ENCODE measurements at places on chromosomes 13 and 19. TPM values are rescaled to one million over a fixed set of nuclear protein-coding genes. Genes with fewer than 3 reads are reported as not detected.

DNA sequence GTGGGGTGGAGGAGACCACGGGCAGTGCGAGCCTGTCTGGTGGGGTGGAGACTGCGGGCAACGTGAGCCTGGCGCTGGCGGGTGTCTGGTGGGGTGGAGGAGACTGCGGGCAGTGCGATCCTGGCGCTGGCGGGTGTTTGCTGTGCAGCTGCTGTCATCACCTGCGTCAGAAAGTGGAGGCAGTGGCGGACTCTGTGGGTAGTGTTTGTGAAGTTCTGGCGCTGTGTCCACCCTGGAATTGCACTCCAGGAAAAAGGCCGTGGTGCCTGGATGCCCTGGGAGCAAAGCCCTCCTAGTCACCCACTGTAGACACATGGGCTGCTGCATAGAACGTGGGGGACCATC is 6.2 kb downstream of the TEX29 start:
- no peak for DNase-seq
- no peaks in the 10 kb centered on the region for H3K36me3 ChIP-seq
- H3K4me3 ChIP-seq = no peak overlapping the region
- no peak overlapping the region for H3K27ac ChIP-seq
- H3K4me1 ChIP-seq = no peaks in the 10 kb centered on the region

GRCh38 chr19:33750587-33751435 is 45.9 kb upstream of the KCTD15 start:
- no peak overlapping the region for H3K27ac ChIP-seq
- no peaks in the 10 kb centered on the region for H3K36me3 ChIP-seq
- no peak for DNase-seq
- H3K27me3 ChIP-seq = no peaks in the 10 kb centered on the region
- H3K4me1 ChIP-seq = no peaks in the 10 kb centered on the region

DNA sequence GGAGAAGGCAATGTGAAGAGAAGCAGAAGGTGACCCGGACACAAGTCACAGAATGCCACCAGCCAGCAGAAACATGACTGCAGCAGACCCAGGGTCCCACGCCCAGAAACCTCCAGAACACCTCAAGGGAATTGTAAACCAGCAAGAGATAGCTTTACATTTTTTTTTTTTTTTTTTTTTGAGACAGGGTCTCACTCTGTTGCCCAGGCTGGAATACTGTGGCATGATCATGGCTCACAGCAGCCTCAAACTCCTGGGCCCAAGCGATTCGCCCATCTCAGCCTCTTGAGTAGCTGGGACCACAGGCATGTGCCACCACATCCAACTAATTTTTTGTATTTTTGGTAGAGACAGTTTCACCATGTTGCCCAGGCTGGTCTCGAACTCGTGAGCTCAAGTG is 10.5 kb upstream of the CEACAM20 start:
- H3K27me3 ChIP-seq = no peaks in the 10 kb centered on the region
- H3K4me1 ChIP-seq = no peaks in the 10 kb centered on the region
- H3K27ac ChIP-seq = no peak overlapping the region
- DNase-seq = no peak
- no peaks in the 10 kb centered on the region for H3K36me3 ChIP-seq

- peak; percentile 50 for DNase-seq
- peaks cover 5% of the 10 kb centered on the region for H3K4me1 ChIP-seq
- no peaks in the 10 kb centered on the region for H3K36me3 ChIP-seq
- H3K27me3 ChIP-seq = no peaks in the 10 kb centered on the region
These were observed 576 bp downstream of the DOT1L start for GRCh38 chr19:2164020-2164998.

- H3K36me3 ChIP-seq = no peaks in the 10 kb centered on the region
- H3K4me3 ChIP-seq = peak overlapping the region; percentile 56
- H3K27me3 ChIP-seq = no peaks in the 10 kb centered on the region
- DNase-seq = no peak
These were observed 102.5 kb downstream of the GADD45B start for GRCh38 chr19:2578391-2578890.

- no peak overlapping the region for H3K4me3 ChIP-seq
- no peak overlapping the region for H3K27ac ChIP-seq
- H3K27me3 ChIP-seq = no peaks in the 10 kb centered on the region
These were observed 87.7 kb downstream of the SLITRK1 start for GRCh38 chr13:83794583-83794982.

LILRB4 gene
- total RNA-seq = 1.1 TPM

DNA sequence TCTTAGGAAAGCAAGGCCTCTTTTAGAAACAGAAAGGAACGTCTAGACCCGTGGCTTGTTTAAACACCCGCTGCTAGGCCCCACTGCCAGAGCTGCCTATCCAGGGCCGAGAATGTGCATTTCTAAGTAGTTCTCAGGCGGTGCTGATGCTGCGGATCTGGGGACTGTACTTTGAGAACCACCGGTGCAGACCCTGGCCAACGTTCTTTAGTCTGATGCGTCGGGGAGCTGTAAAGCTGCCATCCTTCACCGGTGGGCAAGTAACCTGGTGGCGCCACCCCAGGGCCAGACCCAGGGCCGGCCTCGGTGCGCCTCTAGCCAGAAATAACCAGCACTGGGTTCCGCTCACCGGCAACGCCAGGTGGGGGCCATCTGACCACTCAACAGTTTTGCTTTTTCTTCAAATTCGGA is 47.1 kb downstream of the TGDS start:
- no peaks in the 10 kb centered on the region for H3K27me3 ChIP-seq
- peak overlapping the region; percentile 77 for H3K4me3 ChIP-seq
- H3K4me1 ChIP-seq = peaks cover 7% of the 10 kb centered on the region
- DNase-seq = peak; percentile 37

- H3K36me3 ChIP-seq = peaks cover 3% of the 10 kb centered on the region
- H3K4me1 ChIP-seq = no peaks in the 10 kb centered on the region
- no peak overlapping the region for H3K27ac ChIP-seq
These were observed 338.5 kb downstream of the ZNF536 start for GRCh38 chr19:30710721-30711120.

DNA sequence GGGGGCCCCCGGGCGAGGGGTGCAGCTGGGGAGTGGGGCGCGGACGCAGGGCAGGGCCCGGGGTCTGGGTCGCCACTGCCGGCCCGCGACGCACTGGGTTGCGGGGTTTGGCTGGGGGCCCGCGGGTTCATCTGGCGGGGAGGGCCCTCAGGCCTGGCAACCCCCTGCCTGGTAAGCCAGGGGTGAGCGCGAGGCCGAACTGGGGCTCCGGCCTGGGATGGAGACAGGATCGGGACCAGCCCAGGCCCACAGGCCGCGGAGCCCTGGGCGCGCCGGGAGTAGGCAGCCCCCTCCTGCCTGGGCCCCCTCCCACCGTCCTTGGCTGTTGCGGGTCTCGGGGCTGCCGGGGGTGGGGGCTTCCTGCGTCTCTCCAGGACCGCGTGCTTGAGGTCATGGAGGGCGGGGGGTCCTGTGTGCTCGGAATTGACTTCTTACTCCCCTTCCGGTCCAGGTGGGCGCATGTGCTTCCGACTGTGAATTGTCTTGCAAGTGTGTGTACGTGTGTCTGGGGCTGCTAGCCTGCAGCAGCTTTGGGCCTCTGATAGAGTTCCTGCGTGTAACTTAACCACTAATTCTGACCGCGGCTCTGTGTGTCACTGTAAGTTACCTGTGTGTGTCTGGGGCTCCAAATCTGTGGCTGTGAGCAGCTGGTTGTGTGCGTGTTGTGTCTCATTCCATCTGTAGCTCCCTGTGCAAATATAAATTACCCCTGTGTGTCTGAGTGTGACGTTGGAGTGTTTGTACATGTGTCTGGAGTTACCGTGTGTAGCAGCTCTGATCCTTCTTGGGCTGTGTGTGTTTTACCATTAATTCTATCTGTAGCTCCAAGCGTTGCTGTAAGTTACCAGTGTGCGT is 751 bp downstream of the GRAMD1A start:
- no peaks in the 10 kb centered on the region for H3K36me3 ChIP-seq
- no peaks in the 10 kb centered on the region for H3K4me1 ChIP-seq
- H3K27me3 ChIP-seq = no peaks in the 10 kb centered on the region
- no peak for DNase-seq

DNA sequence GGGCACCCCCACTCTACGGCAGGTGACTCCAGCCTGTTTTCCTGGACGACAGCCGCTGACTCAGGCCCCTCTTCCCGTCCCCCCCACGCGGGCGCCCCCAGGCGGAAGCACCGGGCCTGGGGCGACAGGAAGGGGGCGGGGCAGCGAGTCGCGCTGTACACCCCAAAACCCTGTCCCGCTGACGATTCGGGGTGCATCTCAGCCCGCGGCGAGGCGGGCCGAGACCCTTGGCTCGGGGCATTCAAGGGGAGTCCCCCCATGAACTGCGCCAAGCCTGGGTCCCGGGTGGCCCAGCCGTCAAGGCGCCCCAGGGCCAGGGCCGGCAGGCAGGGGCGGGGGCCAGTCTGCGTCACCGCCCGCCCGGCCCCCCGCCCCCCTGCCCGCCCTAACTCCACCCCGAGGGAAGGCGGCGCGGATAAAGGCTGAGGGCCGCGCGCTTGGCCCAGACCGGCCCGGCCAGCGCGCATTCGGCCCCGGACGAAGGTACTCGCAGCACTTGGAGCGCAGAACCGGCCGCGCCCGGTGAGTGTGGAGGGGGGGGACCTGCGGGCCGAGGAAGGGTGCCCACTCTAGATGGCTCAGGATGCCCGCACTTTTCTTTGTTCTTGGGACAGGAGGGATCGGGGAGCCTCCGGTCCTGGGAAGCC is at the start of gene MIDN:
MIDN (plus strand) TSS at position 445 of the 647 bp plus-strand sequence. CDS start 1,714 bp downstream, outside the sequence.
- peak within 1 kb of the TSS; percentile 69 for H3K4me3 ChIP-seq
- H3K36me3 ChIP-seq = no peaks in the 10 kb centered on the region
- no peaks in the 10 kb centered on the region for H3K27me3 ChIP-seq
- peaks cover 76% of the 10 kb centered on the region for H3K4me1 ChIP-seq
- no peak for DNase-seq
- peak within 1 kb of the TSS; percentile 99 for H3K27ac ChIP-seq

DNA sequence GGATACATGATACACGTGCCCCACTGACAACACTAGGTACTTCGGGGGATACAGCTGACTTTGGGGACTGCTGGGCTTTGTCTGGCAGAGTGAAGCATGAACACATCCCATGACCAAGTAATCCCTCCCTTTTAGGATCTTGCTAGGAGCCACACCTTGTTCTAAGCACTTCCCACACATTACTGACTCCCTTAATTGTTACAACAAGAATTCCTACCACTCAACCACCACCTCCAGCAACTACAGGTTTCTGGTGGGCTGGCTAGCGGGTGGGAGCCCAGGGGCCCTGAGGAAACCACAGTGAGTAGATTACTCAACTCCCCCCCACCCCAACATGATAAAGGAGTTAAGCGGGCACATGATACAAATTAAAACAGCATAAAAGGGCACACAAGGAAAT is 7.2 kb upstream of the SLC35E1 start:
- no peak for DNase-seq
- H3K27ac ChIP-seq = no peak overlapping the region
- peaks cover 49% of the 10 kb centered on the region for H3K36me3 ChIP-seq
- no peak overlapping the region for H3K4me3 ChIP-seq

DNA sequence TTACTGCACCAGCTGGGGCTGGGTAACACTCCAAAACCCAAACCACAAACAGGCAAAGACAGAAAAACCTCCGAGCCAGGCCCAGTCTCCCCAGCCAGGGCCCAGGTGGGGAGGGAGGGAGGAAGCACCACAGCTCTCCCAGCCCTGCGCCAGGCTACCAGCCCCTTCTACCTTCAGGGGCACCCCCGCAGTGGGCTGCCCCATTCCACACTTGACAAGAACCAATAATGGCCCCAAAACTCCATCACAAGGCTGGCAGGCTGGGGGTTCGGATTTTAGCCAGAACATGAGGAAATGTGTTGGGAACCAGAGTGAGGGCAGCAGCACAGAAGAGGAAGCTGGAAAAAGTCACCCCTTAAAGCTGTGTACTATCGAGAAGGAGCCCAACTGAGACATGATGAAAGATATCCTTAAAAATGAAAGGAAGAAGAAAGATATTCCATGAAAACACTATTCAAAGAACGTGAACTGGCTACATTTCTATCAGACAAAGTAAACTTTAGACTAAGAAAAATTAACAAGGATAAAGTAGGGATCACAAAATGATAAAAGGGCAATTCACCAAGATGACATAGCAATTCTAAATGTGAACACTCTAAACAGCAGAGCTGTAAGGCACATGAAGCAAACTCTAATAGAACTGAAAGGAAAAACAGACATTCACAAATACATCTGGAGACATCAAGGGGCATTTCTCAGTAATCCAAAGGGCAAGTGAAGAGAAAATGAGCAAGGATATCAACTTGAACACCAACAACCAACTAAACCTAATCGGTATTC is 12.9 kb downstream of the TUBGCP3 start:
- no peaks in the 10 kb centered on the region for H3K27me3 ChIP-seq
- no peak overlapping the region for H3K4me3 ChIP-seq
- no peak overlapping the region for H3K27ac ChIP-seq
- peaks cover 36% of the 10 kb centered on the region for H3K4me1 ChIP-seq

DNA sequence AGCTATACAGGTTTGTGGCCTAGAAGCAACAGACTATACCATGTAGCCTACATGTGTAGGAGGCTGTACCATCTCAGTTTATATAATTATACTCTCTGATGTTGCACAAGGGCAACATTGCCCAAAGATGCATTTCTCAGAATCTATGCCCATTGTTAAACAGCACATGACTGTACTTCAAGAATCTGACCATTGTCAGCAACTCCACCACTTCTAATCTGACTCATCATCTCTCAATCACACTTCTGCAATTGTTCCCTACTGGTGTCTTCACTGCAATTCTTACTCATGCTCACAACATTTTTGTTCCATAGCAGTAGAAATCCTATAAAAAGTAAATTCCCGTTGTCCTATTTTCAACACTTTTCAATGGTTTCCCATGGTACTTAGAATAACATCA is 63.9 kb upstream of the ATXN8OS start:
- no peak overlapping the region for H3K27ac ChIP-seq
- H3K36me3 ChIP-seq = no peaks in the 10 kb centered on the region
- no peaks in the 10 kb centered on the region for H3K27me3 ChIP-seq
- H3K4me3 ChIP-seq = no peak overlapping the region

- DNase-seq = no peak
- H3K27me3 ChIP-seq = no peaks in the 10 kb centered on the region
- no peaks in the 10 kb centered on the region for H3K4me1 ChIP-seq
- H3K36me3 ChIP-seq = no peaks in the 10 kb centered on the region
These were observed 26.2 kb upstream of the C13orf42 start for GRCh38 chr13:51137250-51137649.

MEF2B gene
- 0.21 TPM for total RNA-seq

DNA sequence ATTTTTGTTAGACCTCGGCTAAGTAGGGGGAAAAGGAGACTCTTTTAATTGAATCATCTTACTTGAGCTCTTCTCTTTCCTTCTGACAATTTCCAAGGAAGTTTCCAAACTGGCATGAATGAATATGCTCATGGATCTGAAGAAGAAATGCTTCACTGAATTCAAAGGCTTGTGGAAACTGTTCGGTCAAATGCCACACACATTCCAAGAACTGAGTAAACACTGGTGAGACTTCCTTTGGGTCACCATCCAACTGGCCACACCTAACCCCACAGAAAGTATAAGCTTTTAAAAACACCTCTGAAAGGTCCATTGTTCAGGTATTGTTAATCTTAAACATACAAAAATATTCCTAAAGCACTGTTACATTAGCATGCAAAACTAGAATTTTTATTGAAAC is 33.6 kb downstream of the MTMR6 start:
- no peaks in the 10 kb centered on the region for H3K27me3 ChIP-seq
- H3K4me1 ChIP-seq = no peaks in the 10 kb centered on the region
- no peak for DNase-seq
- no peak overlapping the region for H3K27ac ChIP-seq
- H3K4me3 ChIP-seq = no peak overlapping the region

GNG8 gene
- not detected for total RNA-seq

GDF15 gene
- total RNA-seq = 8.7 TPM
